Activated CD4-positive, alpha-beta T cell treated with anti-CD3 and anti-CD28 coated beads, Interleukin-2, amount 50 U/mL, for 1 hour (primary cell): ENCODE measurements at places on chromosomes 2 and 18.

DNA sequence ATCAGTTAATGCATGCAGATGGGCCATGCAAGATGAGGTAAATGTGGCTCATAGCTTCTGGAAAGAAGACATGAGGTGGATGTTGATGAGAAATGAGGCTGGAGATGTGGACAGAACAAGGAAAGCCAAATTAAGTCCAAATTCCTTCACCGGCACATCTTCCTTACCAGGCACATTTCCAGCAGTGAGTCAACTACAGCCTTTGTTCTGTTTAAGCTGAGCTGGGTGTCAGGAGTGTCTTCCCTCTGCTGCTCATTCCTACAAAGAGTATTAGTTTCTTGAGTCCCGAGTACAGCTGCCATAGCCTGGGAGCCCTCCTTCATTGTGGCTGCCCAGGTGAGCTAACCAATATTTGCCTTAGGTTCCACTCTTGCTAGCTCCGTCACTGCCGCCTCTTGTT, 945.0 kb downstream of the SLC4A3 start:
- DNase-seq = no peak

- DNase-seq = no peak
These were observed 33.8 kb downstream of the DCDC2C start for GRCh38 chr2:3737128-3737527.

GRCh38 chr2:12827721-12828120, 111.0 kb downstream of the TRIB2 start:
- DNase-seq = no peak

DNA sequence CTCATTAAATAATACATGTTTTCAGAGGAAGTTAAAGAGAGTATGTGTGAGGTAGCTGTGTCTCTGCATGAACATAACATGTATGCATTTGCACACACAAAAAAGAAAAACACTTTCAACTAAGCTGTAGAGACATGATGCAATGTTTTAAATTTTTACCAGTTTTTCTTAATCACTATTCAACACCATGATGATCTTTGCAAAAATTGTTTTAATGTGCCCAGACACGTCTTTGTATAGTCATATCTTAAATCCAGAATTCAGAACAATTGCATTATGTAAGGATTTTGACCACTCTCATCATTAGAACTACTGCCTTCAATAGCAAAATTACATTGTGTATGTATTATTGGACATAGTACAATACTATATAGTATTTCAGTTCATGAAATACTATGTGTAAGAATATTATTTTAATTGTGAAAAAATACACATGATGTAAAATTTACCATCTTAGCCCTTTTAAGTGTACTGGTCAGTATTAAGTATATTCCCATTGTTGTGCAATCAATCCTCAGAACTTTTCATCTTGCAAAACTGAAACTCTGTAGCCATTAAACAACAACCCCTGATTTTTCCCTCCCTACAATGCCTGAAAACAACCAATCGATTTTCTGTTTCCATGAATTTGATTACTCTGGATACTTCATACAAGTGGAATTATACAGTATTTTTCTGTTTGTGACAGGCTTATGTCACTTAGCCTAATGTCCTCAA, 104.5 kb upstream of the ACVR2A start:
- no peak for DNase-seq

DNA sequence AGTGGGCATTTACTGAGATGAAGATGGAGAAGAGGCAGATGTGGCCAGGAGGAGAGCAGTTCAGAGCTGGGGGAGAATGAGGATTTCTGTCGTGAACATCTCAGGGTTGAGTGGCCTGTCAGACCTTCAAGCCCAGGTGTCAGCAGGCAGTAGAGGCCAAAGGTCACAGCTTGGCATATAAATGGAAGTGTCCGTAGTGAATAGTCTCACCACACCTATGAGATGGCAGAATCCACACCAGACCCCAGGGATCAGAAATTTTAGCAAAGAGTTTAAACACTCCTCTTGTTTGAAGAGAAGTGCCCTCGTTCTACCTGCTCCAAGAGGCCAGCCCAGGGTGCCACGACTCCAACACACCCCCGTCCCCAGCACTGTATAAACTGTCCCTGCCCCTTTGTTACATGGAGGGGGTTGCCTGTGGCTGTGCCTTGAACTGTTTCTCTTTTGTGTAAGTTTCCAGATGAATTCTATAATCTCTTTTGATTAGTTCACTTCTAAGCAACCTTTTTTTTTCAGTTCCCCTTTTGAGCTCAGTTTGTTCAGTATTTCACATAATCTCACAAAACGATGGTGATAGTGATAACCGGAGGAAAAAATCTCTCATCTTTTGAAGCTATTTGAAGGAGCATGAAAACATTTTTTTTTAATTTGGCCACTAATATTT, 69.0 kb upstream of the TTC39C start:
- DNase-seq = no peak

DNA sequence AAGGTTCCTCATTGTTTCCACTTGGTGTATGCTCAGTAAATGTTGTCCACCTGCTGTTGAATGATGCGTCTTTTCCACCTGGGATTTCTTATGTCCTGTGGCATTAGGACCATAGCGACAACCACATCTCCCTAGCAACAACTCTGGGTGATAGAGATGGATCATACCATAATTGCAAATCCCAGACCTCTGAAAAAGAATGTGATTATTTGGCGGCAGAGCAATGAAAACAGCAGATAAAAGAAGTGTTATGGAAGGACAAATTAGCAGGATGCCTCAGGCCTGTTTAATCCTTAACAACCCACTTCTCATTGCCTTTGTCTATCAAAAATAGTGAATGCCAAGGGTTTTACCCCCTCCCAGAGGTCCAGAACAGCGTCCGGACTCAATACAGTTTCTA, 278.9 kb downstream of the TSN start:
- no peak for DNase-seq

GRCh38 chr2:130870161-130870485, 33.4 kb downstream of the ARHGEF4 start:
- no peak for DNase-seq

GRCh38 chr2:239196474-239197021, 204.3 kb downstream of the HDAC4 start:
- no peak for DNase-seq

- no peak for DNase-seq
These were observed 26.5 kb downstream of the TMEM182 start for GRCh38 chr2:102788216-102788884.

DNA sequence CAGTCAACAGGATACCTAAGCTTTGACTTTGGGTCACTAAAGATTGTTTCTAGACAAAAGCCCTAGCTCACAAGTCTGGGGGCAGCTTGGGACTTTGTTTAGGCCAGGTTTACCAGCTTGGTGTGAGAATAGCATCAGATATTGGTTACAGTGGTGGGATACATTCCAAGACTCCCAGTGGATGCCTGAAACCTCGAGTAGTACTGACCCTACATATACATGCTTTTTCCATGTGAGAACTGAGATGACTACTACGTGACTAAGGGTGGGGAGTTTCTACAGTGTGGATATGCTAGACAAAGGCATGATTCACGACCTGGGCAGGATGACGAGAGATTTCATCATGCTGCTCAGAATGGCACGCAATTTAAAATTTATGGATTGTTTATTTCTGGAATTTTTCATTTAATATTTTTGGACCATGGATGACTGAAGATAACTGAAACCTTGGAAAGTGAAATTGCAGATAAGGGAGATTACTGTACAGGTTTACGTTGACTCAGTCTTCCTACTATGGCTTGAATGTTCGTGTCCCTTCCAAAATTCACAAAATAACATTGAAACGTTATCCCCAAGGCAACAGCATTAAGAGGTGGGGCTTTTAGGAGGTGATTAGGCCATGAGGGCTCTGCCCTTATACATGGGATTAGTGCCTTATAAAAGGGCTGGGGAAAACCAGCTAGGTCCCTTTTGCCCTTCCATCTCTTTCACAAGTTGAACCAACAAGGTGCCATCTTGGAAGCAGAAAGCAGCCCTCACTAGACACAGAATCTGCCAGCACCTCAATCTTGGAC, 50.2 kb upstream of the CTAGE1 start:
- DNase-seq = no peak

GRCh38 chr2:28128281-28128950, 237.9 kb downstream of the BABAM2 start:
- no peak for DNase-seq

DNA sequence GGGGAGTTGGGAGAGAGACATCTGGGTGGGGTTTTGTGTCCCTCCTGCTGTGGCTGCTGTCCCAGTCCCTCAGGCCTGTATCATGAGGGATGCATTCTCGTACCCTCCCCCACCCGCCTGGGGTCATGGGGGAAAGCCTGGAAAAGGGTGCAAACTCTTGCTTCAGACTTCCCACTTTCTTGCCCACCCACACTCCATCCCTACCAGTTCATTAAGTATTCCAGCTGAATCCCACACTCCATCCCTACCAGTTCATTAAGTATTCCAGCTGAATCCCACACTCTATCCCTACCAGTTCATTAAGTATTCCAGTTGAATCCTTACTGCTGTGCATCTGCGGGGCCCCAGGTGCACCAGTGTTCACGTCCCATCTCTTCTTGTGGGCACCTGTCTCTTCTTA, 116.3 kb downstream of the ACAA2 start:
- no peak for DNase-seq

- no peak for DNase-seq
These were observed 4.3 kb downstream of the MC2R start for GRCh38 chr18:13910986-13911385.

DNA sequence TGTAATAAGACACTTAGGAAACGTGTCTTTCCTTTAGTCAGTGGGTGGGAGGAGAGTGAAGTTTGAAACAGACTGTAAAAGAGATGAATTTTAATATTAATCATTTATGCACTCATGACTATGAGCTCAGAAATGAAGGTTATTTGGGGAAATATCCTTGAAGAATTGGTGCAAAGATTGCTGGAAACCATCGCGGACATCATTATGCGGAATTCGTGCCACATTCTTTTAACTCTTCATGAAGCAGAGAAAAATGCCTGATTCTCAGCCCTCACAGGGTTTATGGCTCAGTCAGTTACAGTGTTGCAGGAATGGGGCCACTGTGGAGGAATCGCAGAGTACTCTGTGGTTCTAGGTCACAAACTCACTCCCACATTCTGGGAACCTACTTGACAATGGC, 109.7 kb downstream of the RGPD3 start:
- DNase-seq = no peak

- no peak for DNase-seq
These were observed 269.0 kb upstream of the SLC39A10 start for GRCh38 chr2:195388028-195388427.

- DNase-seq = no peak
These were observed 429.1 kb downstream of the DSC3 start for GRCh38 chr18:30613467-30613801.

- no peak for DNase-seq
These were observed 112.1 kb downstream of the DTNB start for GRCh38 chr2:25561136-25561850.

GRCh38 chr2:219508971-219509779, 5.1 kb upstream of the ASIC4 start:
- DNase-seq = no peak

DNA sequence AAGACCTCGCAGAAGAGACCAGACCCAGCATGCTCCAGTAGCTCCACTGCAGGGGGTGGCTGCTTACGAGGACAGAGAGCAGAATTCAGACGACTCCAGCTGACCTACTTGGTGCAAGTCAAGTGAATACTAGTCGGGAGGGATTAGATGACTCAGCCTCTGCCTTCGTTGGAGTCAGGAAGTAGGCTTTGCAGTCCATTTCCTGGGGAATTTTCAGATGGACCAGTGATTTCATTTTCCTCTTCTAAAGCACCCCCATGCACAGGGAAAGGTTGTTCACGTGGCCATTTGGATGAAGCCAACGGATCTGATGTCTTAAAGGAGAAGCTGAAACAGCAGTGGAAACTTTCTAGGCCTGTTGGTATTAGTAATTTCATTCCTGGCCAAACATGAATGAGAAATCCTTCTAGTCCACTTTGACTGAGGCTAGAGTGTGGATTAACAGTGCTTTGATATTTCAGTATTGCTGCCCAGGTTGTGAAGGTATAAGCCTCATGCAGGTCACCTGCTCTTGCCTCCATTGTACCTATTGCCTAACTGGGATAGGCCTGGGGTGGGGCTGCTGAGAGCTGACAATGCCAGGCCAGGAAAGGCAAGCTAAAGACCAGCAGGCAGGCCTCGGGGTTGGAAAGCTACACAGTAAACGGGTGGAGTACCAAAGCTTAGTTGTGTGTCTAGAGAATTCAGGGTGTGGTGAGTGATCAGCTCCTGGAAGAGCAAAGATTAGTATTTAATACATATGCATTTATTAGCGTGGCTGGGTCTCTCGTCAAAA, 117.6 kb upstream of the FOSL2 start:
- no peak for DNase-seq

- DNase-seq = no peak
These were observed 95.4 kb downstream of the DOCK10 start for GRCh38 chr2:224946895-224947294.

DNA sequence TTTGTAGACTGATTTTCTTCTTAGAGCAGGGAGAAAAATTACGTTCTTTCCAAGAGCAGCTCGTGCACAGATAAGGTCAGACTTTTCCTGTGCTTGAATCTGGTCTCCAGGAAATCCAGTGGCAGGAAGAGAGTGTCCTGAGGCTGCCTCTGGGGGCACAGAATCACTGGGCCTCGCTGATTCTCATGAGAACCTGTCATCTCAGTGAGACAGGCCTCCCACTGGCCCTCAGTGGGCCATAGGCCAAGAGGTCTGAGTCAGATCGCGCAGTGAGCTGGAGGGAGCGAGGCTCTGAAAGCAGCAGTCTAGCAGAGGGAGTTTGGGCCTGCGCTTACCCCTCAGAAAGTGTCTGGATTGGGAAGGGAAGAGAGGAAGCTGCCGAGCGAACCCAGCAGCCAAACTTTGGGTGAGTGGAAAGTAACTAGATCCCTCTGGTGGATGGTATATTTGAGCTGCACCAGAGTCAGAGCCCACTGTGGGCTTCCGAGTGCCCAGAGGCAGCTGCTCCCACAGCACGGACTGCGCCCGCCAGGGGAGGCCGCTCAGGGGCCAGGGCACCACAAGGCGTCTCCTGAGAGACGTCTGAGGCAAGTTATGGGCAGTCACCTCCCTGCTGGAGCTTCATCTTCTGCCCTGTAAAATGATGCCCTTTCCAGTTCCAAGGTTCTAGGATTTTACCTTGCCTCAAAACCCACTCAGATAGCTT, 8.2 kb downstream of the GDF7 start:
- DNase-seq = no peak

- DNase-seq = no peak
These were observed 91.0 kb upstream of the MCFD2 start for GRCh38 chr2:47006374-47007222.

- no peak for DNase-seq
These were observed 15.6 kb upstream of the CXCR4 start for GRCh38 chr2:136133586-136133985.

- no peak for DNase-seq
These were observed 74.6 kb upstream of the GALNT5 start for GRCh38 chr2:157182834-157183396.
